ENCODE measurements at places on chromosomes 7 and 10.

GRCh38 chr10:56360583-56360966, 484 bp downstream of the ZWINT start:
- peak overlapping the region; percentile 70 for H3K27ac ChIP-seq
- no peak for DNase-seq
- H3K36me3 ChIP-seq, result peaks cover 29% of the 10 kb centered on the region
- peaks cover 33% of the 10 kb centered on the region for H3K4me1 ChIP-seq
- H3K27me3 ChIP-seq, result no peaks in the 10 kb centered on the region
- H3K4me3 ChIP-seq, result peak overlapping the region; percentile 84

GRCh38 chr10:34715511-34716187, 99.4 kb downstream of the PARD3 start:
- H3K36me3 ChIP-seq, result no peaks in the 10 kb centered on the region
- H3K27ac ChIP-seq, result no peak overlapping the region
- H3K27me3 ChIP-seq, result no peaks in the 10 kb centered on the region

DNA sequence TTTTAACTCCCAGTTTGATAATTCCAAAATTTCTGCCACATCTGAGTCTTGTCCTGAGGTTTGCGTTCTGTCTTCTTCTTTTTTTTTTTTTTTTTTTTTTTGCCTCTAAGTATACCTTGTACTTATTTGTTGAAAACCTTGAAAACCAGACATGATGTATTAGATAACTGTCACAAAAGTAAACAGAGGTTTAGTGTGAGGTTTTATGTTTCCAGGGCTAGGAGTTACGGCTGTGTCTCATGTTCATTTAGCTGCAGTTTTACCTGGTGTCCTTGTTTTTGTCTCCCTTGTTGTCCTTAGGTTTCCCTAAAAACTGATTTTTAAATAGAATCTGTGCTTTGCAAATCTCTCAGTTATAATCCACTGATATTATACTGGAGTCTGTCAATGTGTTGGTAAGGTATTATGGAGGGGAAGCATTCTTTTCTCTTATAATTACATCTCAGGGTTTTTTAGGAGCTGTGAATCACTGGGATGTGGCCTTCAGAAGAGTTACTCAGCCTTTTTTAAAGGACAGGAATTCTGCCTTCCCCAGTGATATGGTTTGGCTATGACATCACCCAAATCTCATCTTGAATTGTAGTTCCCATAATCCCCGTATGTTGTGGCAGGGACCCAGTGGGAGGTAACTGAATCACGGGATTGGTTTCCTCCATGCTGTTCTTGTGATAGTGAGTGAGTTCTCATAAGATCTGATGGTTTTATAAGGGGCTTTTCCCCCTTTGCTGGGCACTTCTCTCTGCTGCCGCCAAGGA, 95.0 kb downstream of the CDCA7L start:
- H3K4me3 ChIP-seq, result no peak overlapping the region
- no peak for DNase-seq
- H3K27ac ChIP-seq, result no peak overlapping the region

DNA sequence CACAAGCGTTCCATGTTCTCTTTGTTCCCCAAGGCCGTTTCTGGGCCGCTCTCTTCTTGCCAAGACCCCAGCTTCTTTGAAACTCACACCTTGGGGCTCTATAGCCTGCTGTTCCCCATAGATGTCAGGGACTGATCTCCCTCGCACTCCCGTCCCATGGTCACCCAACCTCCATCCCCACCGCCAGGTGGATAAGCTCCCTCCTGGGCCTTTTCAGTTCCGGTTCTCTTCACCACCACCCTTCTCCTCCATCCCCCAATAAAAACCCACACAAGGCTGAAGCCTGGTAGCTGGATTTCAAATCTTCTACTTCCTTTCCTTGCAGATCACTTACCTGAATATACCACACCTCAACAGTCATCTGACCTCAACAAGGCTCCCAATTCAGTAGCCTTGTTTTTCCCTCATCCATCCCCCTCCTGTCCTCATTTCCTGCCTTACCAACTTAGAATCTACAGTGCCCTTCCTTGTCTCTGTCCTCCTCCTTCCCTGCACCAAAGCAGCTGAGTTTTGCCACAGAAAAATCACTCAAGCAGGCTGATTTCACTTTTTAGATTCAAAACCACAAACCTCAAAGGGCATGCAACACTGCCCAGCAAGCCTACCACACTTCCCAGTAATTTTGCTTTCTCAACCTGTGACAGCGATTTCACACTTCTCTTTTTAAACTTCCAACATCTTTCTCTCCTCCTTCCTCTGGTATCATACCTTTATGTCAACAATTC, 7.7 kb downstream of the SLC37A3 start:
- no peak for DNase-seq
- H3K4me1 ChIP-seq, result no peaks in the 10 kb centered on the region
- no peaks in the 10 kb centered on the region for H3K27me3 ChIP-seq
- no peak overlapping the region for H3K27ac ChIP-seq
- H3K4me3 ChIP-seq, result no peak overlapping the region
- H3K36me3 ChIP-seq, result peaks cover 6% of the 10 kb centered on the region

- no peak for DNase-seq
- peaks cover 7% of the 10 kb centered on the region for H3K36me3 ChIP-seq
- no peak within 1 kb of the TSS for H3K4me3 ChIP-seq
- no peaks in the 10 kb centered on the region for H3K4me1 ChIP-seq
- no peak within 1 kb of the TSS for H3K27ac ChIP-seq
Observed at GRCh38 chr10:22345301-22346095, at the start of gene SPAG6. SPAG6 (plus strand) TSS chr10:22345496; CDS start chr10:22345612, 116 bp downstream.

GRCh38 chr10:130300608-130301020, 164.4 kb downstream of the GLRX3 start:
- no peaks in the 10 kb centered on the region for H3K36me3 ChIP-seq
- no peaks in the 10 kb centered on the region for H3K4me1 ChIP-seq
- H3K4me3 ChIP-seq, result no peak overlapping the region

- H3K27ac ChIP-seq, result no peak overlapping the region
- H3K27me3 ChIP-seq, result no peaks in the 10 kb centered on the region
- H3K4me1 ChIP-seq, result peaks cover 12% of the 10 kb centered on the region
- no peaks in the 10 kb centered on the region for H3K36me3 ChIP-seq
- DNase-seq, result no peak
- no peak overlapping the region for H3K4me3 ChIP-seq
Observed at GRCh38 chr7:85529831-85530230, 343.0 kb upstream of the SEMA3D start.

DNA sequence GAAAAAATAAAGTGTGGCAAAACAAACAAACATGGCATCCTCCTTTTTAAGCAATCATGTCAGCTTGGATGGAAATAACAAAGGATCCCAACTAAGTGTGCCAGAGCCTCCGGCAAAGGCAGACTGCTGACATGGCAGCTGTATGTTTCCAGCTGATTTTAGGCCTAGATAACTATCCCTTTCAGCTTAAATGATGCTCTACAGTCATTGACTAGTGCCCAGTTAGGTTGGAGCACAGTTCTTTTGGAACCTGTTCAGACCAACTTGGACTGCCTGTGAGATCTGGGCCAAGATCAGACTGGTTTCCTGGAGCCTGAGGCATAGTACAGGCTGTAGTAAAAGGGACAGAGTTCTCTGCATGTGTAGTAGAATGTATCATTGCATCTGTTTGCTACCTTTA, 128.7 kb downstream of the DYNC1I1 start:
- no peak overlapping the region for H3K27ac ChIP-seq
- H3K4me1 ChIP-seq, result no peaks in the 10 kb centered on the region
- H3K27me3 ChIP-seq, result peaks cover 26% of the 10 kb centered on the region
- H3K4me3 ChIP-seq, result no peak overlapping the region
- no peaks in the 10 kb centered on the region for H3K36me3 ChIP-seq
- DNase-seq, result no peak

DNA sequence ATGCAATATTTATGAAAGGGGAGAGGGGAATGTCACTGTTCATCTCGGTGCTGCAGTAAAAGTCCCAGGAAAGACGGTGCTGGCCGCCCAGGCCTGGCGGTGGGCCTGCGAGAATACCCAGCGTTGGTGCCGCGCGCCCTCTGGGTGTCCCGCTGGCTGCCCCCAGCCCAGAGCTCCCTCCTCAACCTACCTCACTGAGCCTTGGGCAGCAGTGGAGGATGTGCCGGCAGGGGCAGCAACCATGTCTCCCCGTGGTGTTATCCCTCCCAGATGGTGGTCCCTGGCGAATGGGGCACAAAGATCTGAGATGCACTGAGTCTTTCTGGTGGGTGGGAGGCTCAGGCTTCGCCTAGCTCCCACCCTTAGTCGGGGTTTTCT, 9.5 kb upstream of the TLX1 start:
- peaks cover 5% of the 10 kb centered on the region for H3K36me3 ChIP-seq
- H3K4me1 ChIP-seq, result peaks cover 24% of the 10 kb centered on the region
- no peak for DNase-seq
- H3K27ac ChIP-seq, result no peak overlapping the region
- peak overlapping the region; percentile 84 for H3K4me3 ChIP-seq
- H3K27me3 ChIP-seq, result peaks cover 65% of the 10 kb centered on the region

DNA sequence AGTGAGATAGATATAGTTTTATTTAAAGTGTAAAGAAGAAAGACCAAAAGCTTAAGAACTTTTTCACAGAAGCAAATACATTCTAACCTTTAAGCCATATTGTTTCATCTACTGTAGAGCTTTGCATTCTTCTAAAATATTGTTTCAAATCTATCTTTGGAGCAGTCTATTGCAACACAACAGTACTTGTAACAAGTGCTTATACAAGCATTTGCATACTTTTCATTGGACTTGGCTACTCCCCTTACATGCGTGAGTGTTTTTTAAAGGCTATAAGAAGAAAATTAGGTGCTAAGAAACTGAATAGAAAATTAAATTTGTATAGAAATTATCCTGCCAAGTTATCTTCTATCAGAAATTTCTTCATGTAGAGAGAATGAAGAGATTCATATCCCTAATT, 45.3 kb downstream of the SEMA3E start:
- no peak overlapping the region for H3K4me3 ChIP-seq
- H3K27me3 ChIP-seq, result no peaks in the 10 kb centered on the region
- H3K4me1 ChIP-seq, result no peaks in the 10 kb centered on the region
- H3K36me3 ChIP-seq, result no peaks in the 10 kb centered on the region
